ENCODE measurements at places on chromosomes 16 and 17.
A peak's percentile ranks its signal among the peaks of the same experiment; 100 is the strongest.

DNA sequence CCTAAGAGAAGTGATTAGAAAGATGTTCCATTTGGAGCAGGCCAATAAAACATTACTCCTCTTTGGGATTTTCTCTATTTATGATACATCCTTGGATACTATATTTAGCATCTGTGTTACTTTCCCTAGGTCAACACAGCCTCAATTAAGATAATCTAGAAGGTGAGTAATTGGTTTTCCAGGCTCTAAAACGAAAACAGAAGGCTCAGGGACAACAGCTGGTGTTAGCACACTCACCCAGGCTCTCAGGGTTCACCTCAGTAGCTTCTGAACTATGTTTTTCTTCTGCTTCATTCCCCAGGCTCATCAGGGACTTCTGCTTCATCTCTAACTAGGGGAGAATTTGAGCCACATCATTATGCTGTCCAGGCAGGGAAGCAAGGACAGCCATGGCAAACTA is 76.6 kb downstream of the ZZEF1 start:
- H3K4me1 ChIP-seq = no peaks in the 10 kb centered on the region
- no peaks in the 10 kb centered on the region for H3K27me3 ChIP-seq
- H3K36me3 ChIP-seq = peaks cover 9% of the 10 kb centered on the region

GRCh38 chr17:49572226-49572625 is 3.4 kb upstream of the NXPH3 start:
- peaks cover 25% of the 10 kb centered on the region for H3K27me3 ChIP-seq
- peaks cover 16% of the 10 kb centered on the region for H3K4me1 ChIP-seq
- no peak for DNase-seq
- no peaks in the 10 kb centered on the region for H3K36me3 ChIP-seq

- H3K4me3 ChIP-seq = no peak overlapping the region
- no peaks in the 10 kb centered on the region for H3K27me3 ChIP-seq
- H3K4me1 ChIP-seq = peaks cover 10% of the 10 kb centered on the region
- H3K27ac ChIP-seq = no peak overlapping the region
- DNase-seq = no peak
Observed at GRCh38 chr16:63311313-63311712, 1275.1 kb upstream of the CDH8 start.

DNA sequence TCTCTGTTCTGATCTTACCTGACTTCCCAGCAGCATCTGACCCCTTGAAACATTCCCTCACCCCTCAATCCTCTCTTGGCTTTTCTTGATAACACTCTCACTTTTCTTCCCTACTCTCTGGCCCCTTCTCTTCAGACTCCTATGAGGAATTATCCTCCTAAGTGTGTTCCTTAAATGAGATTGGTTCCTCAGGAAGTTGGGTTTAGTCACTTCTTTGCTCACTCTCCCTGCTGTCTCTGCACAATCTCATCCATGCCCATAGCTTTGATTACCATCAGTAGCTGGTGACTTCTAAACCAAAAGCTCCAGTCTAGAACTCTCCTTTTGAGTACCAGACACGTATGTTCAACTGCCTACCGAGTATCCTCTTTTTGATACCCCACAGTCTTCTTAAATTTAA is 13.0 kb downstream of the MED24 start:
- no peaks in the 10 kb centered on the region for H3K36me3 ChIP-seq
- H3K4me1 ChIP-seq = peaks cover 6% of the 10 kb centered on the region
- H3K4me3 ChIP-seq = no peak overlapping the region
- H3K27me3 ChIP-seq = no peaks in the 10 kb centered on the region

- H3K4me1 ChIP-seq = peaks cover 12% of the 10 kb centered on the region
- peak overlapping the region; percentile 90 for H3K27ac ChIP-seq
- DNase-seq = no peak
- H3K36me3 ChIP-seq = no peaks in the 10 kb centered on the region
Observed at GRCh38 chr17:67365738-67366192, 612 bp downstream of the PSMD12 start.

DNA sequence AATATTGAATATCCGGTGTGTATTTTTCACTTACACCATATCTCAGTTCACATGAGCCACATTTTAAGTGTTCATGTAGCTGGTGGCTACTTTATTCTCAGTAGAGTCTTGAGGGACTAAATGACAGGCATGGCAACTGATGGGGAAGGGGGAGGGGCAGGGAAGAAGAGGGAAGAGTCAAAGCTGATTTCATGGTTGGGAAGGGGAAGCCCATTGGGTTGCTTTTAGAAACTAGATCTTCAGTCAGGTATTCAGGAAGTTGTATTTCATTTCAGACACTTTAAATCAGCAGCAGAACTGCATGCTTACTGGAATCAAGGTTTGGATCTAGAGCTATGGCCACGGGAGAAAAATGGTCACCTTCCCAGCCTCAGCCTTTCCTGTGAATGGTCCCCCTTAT is 2.9 kb upstream of the WIPI1 start:
- no peak overlapping the region for H3K4me3 ChIP-seq
- H3K4me1 ChIP-seq = peaks cover 53% of the 10 kb centered on the region
- H3K36me3 ChIP-seq = no peaks in the 10 kb centered on the region
- peaks cover 7% of the 10 kb centered on the region for H3K27me3 ChIP-seq
- no peak for DNase-seq

GRCh38 chr17:27888067-27888466 is 5.1 kb downstream of the LYRM9 start:
- no peak for DNase-seq
- peak overlapping the region; percentile 80 for H3K27ac ChIP-seq
- H3K27me3 ChIP-seq = peaks cover 9% of the 10 kb centered on the region

GRCh38 chr17:6521586-6521985 is 34.8 kb downstream of the PITPNM3 start:
- H3K4me3 ChIP-seq = no peak overlapping the region
- DNase-seq = no peak
- no peaks in the 10 kb centered on the region for H3K36me3 ChIP-seq
- H3K4me1 ChIP-seq = no peaks in the 10 kb centered on the region

GRCh38 chr16:85859818-85860125 is 39.2 kb upstream of the IRF8 start:
- H3K4me3 ChIP-seq = no peak overlapping the region
- H3K27ac ChIP-seq = no peak overlapping the region
- DNase-seq = no peak
- no peaks in the 10 kb centered on the region for H3K4me1 ChIP-seq

GRCh38 chr16:725463-726187 is 618 bp downstream of the CCDC78 start:
- H3K4me3 ChIP-seq = peak overlapping the region; percentile 71
- peaks cover 14% of the 10 kb centered on the region for H3K27me3 ChIP-seq
- no peaks in the 10 kb centered on the region for H3K36me3 ChIP-seq
- no peak overlapping the region for H3K27ac ChIP-seq
- no peak for DNase-seq
- H3K4me1 ChIP-seq = no peaks in the 10 kb centered on the region

DNA sequence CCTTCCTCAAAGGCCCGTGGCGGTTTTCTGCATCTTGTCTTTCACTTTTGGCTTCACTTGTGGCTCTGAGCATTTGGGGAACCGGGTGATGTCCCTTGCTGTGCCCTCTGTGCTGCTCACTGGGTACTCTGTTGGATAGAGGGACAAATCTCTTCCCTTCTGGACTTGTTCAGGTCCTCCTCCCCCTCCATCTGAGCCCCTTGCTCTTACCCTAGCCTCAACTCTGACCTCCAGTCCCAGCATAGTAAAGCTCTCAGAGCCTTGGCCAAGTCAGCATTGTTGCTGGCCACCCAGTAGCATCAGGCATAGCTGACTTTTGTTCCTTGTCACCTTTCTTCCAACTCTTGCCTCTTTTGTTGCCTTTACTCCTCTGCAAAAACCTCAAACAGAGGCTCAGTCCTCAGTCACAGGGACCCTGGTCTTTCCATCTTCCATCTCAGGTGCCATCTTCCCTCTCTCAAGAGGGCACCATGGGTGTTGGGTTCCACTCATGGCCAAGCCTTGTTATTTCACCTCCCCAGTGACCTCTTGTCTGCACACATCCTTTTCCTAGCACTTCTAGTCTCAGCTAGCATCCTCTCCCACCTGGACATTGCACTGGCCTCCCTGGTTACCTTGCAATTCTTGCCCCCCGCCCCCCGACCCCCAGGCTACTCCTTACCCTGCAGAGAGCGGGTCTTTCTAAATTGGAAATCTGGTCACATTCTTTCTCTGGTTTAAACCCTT is 393 bp upstream of the PSMB10 start:
- H3K4me3 ChIP-seq = peak overlapping the region; percentile 98
- H3K27ac ChIP-seq = no peak overlapping the region
- peaks cover 3% of the 10 kb centered on the region for H3K36me3 ChIP-seq
- peaks cover 10% of the 10 kb centered on the region for H3K4me1 ChIP-seq
- DNase-seq = no peak
- no peaks in the 10 kb centered on the region for H3K27me3 ChIP-seq

DNA sequence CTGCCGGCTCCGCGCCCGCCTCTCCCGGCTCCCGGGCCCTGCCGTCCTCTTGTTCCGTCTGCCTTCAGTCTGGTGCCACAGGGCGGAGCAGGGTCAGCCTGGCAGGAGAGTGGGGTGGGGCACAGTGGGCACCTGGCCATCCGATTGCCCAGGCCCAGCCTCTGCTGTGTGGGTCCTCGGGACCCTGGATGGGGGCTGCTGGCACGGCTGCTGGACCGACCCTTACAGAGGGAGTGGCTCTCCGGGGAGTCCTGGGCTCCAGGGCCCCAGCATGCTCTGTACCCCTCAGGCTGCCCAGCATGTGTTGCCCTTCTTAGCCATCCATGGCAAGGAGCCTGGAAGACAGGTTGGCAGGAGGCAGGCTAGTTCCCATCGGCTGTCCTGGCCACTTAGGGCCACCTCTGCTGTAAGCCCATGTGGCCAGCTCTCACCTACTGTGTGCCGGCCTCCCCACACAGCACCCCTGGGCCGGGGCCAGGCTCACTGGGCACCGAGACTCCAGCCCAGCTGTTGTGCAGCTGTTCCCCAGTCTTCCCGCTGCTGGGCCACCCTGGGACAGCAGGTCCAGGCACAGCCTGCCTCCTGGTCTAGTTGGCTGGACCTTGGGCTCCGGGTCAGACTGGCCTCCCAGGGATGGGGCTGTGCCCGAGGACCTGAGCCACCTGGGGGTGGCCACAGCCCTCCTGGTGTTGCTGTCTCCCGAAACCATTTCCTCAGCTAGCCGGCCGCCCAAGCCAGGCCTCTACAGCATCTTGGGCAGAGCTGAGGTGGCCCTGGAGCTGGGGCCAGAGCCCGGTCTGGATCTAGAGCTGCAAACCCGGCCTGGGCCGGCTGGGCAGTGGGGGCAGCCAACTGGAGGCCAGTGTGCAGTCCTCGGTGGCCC is 24.9 kb downstream of the BAHCC1 start:
- H3K27me3 ChIP-seq = no peaks in the 10 kb centered on the region
- no peaks in the 10 kb centered on the region for H3K4me1 ChIP-seq
- no peaks in the 10 kb centered on the region for H3K36me3 ChIP-seq
- no peak for DNase-seq

DNA sequence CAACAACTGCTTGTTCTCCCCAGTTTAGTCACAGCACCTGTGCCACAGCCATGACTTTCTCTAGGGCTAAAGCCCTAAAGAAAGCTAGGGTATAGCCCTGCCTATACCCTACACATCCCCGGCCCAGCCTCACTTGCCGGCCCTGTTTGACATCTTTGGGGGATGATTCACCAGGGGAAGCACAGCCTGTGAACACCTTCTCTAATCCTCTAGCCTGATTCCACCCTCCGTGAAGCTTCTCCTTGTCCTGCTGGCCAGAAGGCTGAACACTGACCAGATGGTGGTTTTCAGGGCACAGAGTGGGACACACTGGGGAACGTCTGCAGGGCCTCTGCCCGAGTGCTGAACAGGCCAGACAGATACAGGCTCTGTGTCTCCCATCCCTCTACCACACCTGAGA is 6.0 kb downstream of the CLEC16A start:
- no peak for DNase-seq
- H3K27ac ChIP-seq = peak overlapping the region; percentile 39
- H3K4me1 ChIP-seq = peaks cover 48% of the 10 kb centered on the region
- H3K36me3 ChIP-seq = no peaks in the 10 kb centered on the region
- H3K27me3 ChIP-seq = no peaks in the 10 kb centered on the region

- no peaks in the 10 kb centered on the region for H3K4me1 ChIP-seq
- H3K27me3 ChIP-seq = no peaks in the 10 kb centered on the region
- H3K27ac ChIP-seq = no peak overlapping the region
- H3K36me3 ChIP-seq = peaks cover 5% of the 10 kb centered on the region
Observed at GRCh38 chr17:50977487-50978159, 111.5 kb upstream of the TOB1 start.

GRCh38 chr16:53905028-53905427 is 201.1 kb downstream of the FTO start:
- H3K4me3 ChIP-seq = no peak overlapping the region
- DNase-seq = no peak
- no peaks in the 10 kb centered on the region for H3K4me1 ChIP-seq
- H3K27ac ChIP-seq = no peak overlapping the region

- no peak overlapping the region for H3K4me3 ChIP-seq
- no peaks in the 10 kb centered on the region for H3K27me3 ChIP-seq
- DNase-seq = no peak
- H3K4me1 ChIP-seq = no peaks in the 10 kb centered on the region
- no peak overlapping the region for H3K27ac ChIP-seq
Observed at GRCh38 chr16:79519448-79519847, 81.1 kb downstream of the MAF start.

DNA sequence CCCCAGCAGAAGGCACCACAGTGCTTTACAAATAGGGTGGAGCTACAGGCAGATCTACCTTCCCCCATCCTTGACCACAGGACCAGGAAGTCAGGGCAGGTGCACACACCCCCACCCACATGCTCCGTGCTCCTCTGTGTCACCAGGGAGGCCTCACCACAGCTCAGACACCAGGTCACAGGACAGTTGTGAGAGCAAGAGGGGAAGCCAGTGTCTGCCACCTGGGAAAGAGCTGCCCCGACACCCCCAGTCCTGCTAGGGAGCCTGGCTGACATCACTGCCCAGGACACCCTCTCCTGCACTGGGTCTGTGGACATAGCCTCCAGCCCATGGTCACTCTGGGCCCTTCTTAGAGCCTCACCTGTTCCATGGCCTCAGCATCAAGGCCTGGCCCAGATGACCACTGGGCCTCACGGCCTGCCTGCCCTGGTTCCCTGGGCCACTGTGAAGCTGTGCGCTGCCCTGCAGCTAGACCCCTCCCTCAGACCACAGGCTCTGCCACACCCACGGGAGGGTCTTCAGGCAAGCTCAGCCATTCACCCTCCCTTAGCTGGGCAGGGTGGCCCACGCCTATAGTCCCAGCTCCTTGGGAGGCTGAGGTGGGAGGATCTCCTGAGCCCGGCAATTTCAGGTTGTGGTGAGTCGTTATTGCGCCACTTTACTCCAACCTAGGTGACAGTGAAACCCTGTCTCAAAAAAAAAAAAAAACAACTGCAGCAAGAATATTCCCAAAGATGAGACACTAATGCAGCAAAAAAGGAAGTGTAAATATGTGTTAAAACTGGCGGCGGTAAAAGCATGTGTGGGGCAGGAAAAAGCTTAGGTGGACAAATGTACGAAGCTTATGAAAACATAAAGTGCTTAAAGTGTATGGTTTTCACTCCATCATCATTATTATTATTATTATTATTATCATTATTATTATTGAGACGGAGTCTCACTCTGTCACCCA is 14.2 kb downstream of the POLR3K start:
- H3K4me3 ChIP-seq = no peak overlapping the region
- no peak for DNase-seq
- H3K36me3 ChIP-seq = peaks cover 10% of the 10 kb centered on the region
- H3K4me1 ChIP-seq = no peaks in the 10 kb centered on the region
- no peaks in the 10 kb centered on the region for H3K27me3 ChIP-seq
- no peak overlapping the region for H3K27ac ChIP-seq

- no peak overlapping the region for H3K4me3 ChIP-seq
- no peak overlapping the region for H3K27ac ChIP-seq
- no peaks in the 10 kb centered on the region for H3K36me3 ChIP-seq
- peaks cover 10% of the 10 kb centered on the region for H3K4me1 ChIP-seq
- H3K27me3 ChIP-seq = no peaks in the 10 kb centered on the region
Observed at GRCh38 chr16:25109643-25110042, 1.9 kb upstream of the LCMT1 start.

- no peak for DNase-seq
- no peaks in the 10 kb centered on the region for H3K27me3 ChIP-seq
- peaks cover 35% of the 10 kb centered on the region for H3K4me1 ChIP-seq
- no peaks in the 10 kb centered on the region for H3K36me3 ChIP-seq
- no peak overlapping the region for H3K4me3 ChIP-seq
- H3K27ac ChIP-seq = 0 out of 2 replicates have a peak overlapping the region, but pooled peaks have one; percentile 45
Observed at GRCh38 chr17:28969706-28970393, 18.5 kb upstream of the PHF12 start.

All from GM23338 (cell line).